HS-27A (cell line): ENCODE measurements at places on chromosomes 16 and 17.

DNA sequence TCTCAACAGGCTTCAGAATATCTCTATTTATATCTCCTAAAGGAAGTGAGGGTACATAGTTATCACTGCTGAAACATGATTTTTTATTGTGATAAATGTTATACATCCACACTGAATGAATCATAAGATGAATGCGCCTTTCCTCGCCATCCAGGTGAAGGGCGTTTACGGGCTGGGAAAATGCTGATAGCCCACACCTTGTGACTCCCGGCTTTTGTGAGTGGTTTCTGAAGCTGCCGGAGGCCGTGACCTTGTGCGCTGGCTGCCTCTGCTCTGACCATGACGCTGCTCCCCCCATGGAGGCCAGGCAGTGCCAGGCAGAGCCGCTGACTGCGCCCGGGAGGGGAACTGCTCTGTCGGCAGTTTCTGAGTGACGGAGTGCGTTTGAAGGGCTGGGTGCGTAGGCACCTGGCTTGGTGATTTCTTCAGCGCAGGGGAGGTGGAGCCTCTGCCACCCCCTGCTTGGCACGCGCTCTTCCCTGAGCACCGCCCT, 97.2 kb downstream of the RAP1GAP2 start:
- DNase-seq = no peak

DNA sequence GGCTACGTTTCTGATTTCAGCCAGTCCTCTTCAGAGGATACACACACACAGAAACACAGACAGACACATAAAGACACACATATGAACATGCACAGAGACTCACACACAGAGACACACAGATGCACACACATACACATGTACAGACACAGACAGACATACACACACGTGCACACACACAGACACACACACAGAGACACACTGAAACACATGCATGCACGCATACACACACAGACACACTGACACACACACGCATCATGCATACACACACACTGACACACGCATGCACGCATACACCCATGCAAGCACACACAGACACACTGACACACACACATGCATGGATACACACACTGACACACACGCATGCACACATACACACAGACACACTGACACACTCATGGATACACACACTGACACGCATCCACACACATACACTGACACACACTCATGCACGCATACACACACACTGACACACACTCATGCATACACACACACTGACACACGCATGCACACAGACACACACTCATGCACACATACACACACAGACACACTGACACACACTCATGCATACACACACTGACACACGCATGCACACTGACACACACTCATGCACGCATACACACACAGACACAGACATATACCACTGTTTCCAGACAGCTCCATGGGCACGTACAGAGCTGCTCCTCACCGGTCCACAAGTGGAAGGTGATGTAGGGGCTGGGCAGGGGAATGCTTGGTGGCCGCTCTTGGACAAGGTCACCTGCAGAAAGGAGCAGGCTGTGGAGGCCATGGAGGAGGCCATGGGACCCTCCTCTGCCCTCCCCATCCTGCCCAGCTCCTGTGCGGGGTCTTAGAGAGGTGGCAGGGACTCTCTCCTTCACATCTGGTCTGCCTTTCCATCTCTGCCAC, 30.1 kb upstream of the MFSD6L start:
- DNase-seq = no peak

DNA sequence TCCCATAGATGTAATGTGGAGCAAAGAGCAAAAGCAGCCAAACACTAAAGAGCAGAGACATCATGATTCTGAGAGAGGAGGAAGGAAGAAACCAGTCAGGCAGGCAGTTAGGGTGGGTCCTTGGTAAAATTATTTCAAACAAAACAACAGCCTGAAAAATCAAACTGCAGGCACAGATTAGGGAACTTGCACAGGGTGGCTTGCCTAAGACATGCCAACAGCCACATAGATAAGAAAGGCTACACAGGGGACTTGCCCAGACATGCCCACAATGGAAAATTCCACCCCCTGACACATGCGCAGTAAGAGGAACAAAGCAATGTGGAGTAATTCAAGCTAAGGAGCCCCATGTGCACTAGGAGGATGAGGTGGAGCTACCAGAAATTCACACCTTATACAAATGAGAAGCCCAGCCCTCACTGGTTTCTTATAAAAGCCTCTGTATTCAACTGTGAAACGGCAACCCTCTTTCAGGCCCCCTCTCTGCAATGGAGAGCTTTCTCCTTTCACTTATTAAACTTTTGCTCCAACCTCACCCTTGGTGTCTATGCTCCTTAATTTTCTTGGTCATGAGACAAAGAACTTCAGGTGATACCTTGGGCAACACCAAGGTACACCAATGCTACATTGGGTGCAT, 7.3 kb upstream of the GAS7 start:
- DNase-seq = no peak

DNA sequence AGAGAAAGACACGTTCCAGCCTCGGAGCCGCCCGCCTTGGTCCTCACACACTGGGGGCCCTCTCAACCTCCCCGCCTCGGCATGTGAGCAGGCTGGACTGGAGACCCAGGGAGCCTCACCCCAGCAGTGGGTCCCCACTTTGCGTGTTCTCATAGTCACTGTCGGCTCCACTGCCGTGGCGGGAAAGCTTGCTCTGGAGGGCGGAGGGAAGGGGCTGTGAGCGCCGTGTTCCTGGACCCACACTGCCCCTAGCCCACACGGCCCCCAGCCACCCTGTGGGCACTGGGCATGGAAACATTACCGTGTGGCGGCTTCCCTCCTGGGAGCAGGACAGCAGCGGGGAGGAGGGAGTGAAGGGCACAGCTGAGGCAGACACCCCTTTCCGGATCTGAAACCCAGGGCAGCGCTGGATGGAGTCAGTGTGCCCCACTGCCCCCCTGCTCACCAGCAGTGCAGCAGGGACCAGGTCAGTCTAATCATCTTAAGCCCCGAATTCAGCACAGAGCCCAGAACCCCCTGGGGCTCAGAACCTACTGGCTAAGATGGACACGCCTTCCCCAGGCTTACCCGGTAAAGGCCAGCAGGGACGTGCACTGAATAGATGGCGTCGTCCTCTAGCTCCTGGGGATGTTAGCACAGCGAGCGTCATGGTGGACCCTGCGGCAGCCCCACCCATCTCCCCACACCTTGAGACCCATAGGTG, 7.2 kb downstream of the TP53I13 start:
- no peak for DNase-seq

- DNase-seq = no peak
Measured at GRCh38 chr16:85176541-85177447, 64.5 kb upstream of the CIBAR2 start.

DNA sequence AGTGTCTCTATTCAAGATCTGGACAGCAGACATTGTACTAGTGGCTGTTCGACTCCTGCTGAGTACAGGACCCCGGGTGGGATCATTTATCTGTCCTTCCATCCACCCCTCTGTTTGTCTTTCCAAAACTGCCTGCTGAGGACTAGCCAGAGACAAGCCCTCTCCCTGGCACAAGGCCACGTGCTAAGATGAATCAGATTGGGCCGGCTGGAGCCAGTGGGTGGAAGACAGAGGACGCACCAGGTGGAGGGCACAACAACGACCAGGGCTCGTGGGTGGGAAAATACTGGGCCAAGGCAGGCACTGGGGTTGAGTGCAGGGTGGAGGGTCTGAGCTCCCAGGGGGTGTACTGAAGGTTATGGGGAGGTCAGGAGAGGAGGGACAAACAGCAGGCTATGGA, 1.4 kb upstream of the CA7 start:
- DNase-seq = no peak

GRCh38 chr17:29614349-29615047, 8.2 kb downstream of the CORO6 start:
- no peak for DNase-seq

DNA sequence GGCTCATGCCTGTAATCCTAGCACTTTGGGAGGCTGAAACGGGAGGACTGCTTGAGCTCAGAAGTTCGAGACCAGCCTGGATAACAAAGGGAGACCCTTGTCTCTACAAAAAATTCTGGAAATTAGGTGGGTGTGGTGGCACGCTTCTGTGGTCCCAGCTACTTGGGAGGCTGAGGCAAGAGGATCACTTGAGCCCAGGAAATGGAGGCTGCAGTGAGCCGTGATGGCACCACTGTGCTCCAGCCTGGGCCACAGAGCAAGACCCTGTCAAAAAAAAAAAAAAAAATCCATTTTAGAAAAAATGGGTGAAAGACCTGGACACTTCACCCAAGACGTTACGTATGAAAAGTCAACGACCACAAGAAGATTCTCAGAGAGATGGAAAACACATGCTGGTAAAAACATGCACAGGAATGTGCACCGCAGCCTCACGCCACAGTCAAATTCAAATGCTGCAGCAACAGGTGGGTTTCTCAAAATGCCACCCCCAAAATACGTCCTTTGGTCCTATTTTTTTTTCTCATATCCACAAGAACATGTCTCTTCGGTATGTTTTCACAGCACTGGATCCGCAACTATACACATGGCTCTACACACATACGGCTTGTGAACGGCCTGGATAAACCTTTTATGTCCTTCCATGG, 17.1 kb downstream of the CSNK1D start:
- no peak for DNase-seq

DNA sequence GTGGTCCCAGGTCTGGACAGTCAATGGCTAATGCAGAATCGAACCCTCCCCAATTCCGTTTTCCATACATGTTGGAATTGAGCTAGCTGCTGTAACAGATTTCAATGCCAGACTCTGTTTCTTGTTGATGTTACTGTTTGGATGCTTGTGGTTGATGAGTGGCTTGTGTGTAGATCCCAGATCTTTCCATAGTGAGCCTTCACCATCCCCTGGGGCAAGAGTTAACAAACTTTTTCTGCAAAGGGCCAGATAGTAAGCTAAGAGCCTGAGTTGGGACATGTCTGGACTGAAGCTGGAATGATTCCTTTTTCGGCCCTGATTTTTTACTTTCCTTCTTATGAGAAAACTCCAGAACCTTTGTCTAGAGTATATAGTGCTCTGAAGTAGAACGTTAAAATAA, 296.3 kb downstream of the CPPED1 start:
- no peak for DNase-seq

GRCh38 chr17:34068571-34068970, 186.5 kb upstream of the CCL2 start:
- DNase-seq = no peak

DNA sequence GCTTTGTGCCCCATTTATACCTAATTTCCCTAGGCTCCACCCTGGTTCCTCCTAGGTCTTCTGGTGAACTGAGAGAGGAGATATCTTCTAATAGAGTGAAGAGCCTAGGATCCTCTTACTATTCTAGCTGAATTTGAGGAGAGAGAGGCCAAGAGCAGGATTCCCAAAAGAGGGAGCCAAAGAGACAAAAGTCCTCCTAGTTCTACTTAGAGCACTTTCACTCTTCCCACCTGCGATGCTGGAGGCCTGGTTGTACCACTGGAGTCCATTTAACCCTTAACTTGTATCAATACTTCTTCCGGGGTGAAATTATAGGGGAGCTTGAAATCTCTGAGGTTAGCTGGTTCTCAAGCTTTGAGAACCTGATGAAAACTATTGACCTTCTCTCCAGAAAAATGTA, 3.4 kb upstream of the SSH2 start:
- no peak for DNase-seq

DNA sequence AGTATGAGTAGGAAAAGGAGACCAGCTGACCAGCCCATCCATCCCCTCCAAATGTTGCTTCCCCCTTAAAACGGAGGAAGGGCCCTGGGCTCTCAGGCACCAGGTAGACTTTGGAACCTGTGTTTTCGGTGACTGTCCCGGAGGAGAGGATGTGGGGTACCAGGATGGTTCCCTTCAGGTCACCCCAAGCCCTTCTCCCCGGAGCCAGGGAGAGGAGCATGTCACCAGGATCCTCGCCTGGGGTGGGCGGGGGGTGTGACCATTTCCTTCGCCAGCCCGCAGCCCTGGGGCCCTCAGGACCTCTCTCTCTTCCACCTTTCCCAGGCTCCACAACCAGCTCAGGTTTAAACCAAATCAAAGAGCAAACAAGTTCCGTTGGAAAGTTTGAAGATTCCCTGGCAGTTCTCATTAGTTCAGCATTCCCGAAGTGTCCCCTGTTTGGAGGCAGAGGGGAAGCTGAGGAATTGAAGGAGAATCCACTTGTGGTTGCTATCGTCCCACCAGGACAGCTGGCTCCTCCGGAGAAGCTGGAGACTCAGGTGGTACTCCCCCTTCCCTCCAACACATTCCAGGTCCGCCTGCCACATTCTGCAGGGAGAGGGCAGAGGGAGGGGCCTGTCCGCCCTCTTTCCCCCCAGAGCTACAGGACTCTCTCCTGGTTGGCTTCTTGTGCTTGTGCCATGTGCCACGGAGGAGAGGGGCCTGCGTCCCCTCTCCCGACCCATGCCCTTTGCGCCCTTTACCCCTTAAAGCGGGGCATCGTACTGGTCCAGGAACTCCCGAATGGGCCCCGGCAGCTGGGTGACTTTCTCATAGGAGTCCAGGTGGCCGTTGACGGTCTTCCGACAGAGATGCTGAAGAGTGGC, 2.0 kb downstream of the SOCS3 start:
- no peak for DNase-seq

DNA sequence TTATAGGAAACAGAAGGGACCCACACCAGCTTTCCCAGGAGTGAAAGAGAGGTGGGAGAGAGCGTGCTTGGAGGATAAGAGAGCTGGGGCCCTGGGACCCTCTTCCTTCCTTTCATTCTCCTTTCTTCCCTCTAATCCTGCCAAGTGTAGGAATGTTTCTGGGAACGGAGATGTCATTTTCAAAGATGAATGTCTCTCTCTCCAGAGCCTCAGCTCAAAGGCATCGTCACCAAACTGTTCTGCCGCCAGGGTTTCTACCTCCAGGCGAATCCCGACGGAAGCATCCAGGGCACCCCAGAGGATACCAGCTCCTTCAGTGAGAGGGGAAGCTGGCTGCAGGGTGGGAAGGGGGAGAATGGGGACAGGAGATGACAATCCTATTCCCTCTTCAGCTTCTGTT, 2.0 kb downstream of the FGF11 start:
- DNase-seq = no peak

GRCh38 chr17:41308918-41309359, at the start of gene KRTAP16-1:
KRTAP16-1 (minus strand) TSS chr17:41309309; CDS start chr17:41309253, 56 bp downstream.
- no peak for DNase-seq

DNA sequence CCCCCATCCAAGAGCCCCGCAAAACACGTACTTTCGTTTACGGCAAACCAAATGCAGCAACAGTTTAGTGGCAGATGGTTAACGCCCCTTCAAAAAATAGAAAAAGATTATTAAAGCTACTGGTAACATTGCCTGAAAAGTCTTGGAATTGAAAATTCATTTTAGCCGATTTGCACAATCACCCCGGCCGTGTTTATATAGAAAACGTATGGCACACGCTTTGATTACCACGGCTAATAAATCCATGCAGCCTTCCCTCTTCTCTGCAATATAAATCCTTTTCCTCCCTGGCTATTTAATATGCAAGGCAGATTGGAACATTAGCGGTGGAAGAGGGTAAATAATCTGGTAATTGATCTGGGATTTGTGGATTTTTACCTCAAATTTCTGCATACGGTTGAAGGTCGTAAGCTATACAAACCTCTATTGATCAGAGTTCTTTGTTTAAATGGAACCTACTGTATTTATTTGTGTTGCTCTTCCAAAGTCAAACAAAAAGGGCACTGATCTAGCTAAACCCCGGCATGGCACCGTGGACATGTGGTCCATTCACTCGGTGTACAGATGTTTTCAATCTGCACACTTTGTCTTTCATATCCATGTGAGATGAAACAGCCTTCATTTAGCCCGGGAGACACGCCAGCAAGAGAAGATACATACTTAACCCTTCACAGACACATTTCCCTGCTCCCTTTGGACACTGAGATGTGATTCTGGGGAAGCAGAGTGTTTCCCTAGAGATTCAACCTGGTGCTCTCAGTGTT, 238.1 kb upstream of the MAF start:
- DNase-seq = no peak

- no peak for DNase-seq
Measured at GRCh38 chr16:48619979-48620378, 10.0 kb upstream of the N4BP1 start.
